Left ventricle myocardium inferior (tissue), 1 donor: ENCODE measurements at places on chromosomes 3 and 15. TPM values are rescaled to one million over a fixed set of nuclear protein-coding genes. Genes with fewer than 3 reads are reported as not detected.

MAP3K13 gene
- total RNA-seq, result 8.4 TPM

FILIP1L gene
- 84.9 TPM for total RNA-seq

IQSEC1 gene
- 78.6 TPM for total RNA-seq

ARGFX gene
- not detected for total RNA-seq

HCN4 gene
- total RNA-seq, result 21.9 TPM

SKOR1 gene
- 0.22 TPM for total RNA-seq

CCR9 gene
- total RNA-seq, result not detected

SGO1 gene
- total RNA-seq, result 0.38 TPM

GOLGA6A gene
- not detected for total RNA-seq

CILP gene
- total RNA-seq, result 7.3 TPM

CCR3 gene
- not detected for total RNA-seq

DNAJC19 gene
- total RNA-seq, result 119 TPM

HEG1 gene
- 105 TPM for total RNA-seq

GOLGA8G gene
- total RNA-seq, result not detected

ASB14 gene
- total RNA-seq, result 23.3 TPM

TMEM108 gene
- total RNA-seq, result 2.4 TPM

LCTL gene
- not detected for total RNA-seq

CPNE9 gene
- total RNA-seq, result 0.16 TPM

LRRC3B gene
- total RNA-seq, result 0.55 TPM

TMC3 gene
- not detected for total RNA-seq

ZFAND6 gene
- total RNA-seq, result 75.0 TPM

HRG gene
- not detected for total RNA-seq

GNB4 gene
- total RNA-seq, result 11.9 TPM

PPP1R14D gene
- total RNA-seq, result not detected

C3orf20 gene
- total RNA-seq, result not detected

AADAC gene
- total RNA-seq, result not detected

DAG1 gene
- 117 TPM for total RNA-seq

ANKRD63 gene
- total RNA-seq, result not detected

FRMD5 gene
- total RNA-seq, result 62.4 TPM

GOLGA6L1 gene
- total RNA-seq, result not detected

ZPLD1 gene
- not detected for total RNA-seq

GP9 gene
- total RNA-seq, result not detected

RASGRP1 gene
- 0.44 TPM for total RNA-seq

SCG5 gene
- total RNA-seq, result not detected

CLSTN2 gene
- total RNA-seq, result 7.0 TPM

ARL14 gene
- not detected for total RNA-seq

TMEM43 gene
- 44.4 TPM for total RNA-seq

SAMD7 gene
- total RNA-seq, result not detected

MEGF11 gene
- not detected for total RNA-seq

LMAN1L gene
- 8.1 TPM for total RNA-seq

WDR93 gene
- not detected for total RNA-seq

HESX1 gene
- 0.30 TPM for total RNA-seq

FRG2C gene
- not detected for total RNA-seq

ST3GAL6 gene
- 52.5 TPM for total RNA-seq

A4GNT gene
- not detected for total RNA-seq

GORASP1 gene
- 54.0 TPM for total RNA-seq

STRIT1 gene
- total RNA-seq, result 11.7 TPM

CHRM5 gene
- total RNA-seq, result not detected

AHSG gene
- total RNA-seq, result not detected

OR5H2 gene
- not detected for total RNA-seq

ATP13A5 gene
- total RNA-seq, result not detected

SLCO2A1 gene
- total RNA-seq, result 18.0 TPM

TRA2B gene
- 42.7 TPM for total RNA-seq

DLEC1 gene
- 0.08 TPM for total RNA-seq

TMEM115 gene
- total RNA-seq, result 23.5 TPM
